ENCODE measurements at places on chromosomes 3 and 15.

- DNase-seq: no peak
These were observed 48.1 kb upstream of the SEMA6D start for GRCh38 chr15:47669221-47669620.

GRCh38 chr15:63971427-63971805 lies 74.9 kb downstream of the DAPK2 start:
- no peak for DNase-seq

DNA sequence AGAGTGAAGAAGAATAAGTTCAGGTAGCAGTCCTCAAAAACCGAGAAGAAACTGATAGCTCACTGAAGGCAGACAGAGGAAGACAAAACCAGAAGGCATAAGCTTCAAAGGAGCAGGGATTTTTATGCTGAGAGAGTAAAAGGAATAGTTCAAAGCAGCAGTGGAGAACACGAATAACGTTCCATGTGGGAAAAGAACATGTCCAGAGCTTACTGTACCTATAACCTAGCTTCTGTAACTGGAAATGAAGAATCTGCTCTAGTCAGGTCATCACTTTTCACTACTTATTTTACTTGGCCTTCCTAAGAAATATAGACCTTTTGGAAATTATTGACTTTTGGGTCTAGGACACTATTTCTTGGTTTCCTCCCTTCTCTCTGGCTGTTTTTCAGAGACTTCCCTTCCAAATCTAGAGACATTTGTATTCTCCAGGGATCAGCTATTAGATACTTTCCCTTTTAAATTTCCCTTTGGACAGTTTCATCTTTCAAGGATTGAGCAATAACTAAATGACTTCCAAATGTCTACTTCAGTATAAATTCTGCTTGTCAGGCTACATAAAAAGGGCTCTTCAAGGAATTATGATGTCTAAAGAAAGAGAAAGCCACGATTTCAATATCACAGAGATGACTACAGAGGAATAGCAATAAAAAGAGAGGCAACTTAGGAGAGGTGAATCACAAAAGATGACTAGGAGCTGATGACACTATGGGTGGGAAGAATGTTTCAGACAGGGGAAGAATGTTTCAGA lies 46.7 kb downstream of the UBE3A start:
- no peak for DNase-seq

DNA sequence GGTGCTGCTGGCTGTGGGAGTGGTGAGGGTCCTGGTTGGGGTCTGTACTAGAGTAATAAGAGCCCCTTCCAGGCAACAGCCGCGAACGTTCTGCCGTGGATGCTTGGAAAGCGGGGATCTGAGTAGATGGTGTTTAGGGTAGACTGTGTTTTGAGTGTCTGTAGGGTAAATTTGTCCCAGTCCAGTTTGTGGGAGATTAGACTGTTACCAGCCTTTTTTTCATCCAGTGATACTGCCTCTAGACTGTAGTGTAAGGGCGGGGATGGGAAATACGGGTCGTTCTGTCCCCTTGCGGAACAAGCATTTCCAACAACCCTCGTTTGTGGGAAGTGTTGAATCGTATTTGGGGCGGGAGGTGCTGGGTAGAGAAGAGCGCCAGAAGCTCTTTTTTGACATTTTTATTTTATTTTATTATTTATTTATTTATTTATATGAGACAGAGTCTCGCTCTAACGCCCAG lies 424 bp downstream of the HAUS2 start:
- peak; percentile 17 for DNase-seq

GRCh38 chr3:32481791-32482631 lies 20.6 kb downstream of the CMTM6 start:
- no peak for DNase-seq

DNA sequence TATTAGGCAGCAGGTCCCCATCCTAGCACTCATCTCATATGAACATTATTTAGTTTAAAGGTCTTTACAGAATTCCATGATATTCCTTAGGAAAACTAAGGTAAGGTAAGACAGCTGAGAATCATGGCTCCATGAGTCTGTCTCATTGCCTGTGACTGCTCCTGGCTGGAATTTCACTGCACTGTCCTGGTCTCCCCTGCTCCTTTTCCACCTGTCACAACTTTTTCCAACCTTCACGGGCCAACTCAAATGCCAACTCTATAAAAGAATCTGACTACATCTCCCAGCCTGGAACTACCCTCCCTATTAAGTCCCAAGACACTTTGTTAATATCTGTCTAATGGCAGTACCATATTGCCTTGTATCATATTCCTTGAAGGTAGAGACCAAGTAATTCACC lies 7.6 kb downstream of the CNBP start:
- DNase-seq: no peak

DNA sequence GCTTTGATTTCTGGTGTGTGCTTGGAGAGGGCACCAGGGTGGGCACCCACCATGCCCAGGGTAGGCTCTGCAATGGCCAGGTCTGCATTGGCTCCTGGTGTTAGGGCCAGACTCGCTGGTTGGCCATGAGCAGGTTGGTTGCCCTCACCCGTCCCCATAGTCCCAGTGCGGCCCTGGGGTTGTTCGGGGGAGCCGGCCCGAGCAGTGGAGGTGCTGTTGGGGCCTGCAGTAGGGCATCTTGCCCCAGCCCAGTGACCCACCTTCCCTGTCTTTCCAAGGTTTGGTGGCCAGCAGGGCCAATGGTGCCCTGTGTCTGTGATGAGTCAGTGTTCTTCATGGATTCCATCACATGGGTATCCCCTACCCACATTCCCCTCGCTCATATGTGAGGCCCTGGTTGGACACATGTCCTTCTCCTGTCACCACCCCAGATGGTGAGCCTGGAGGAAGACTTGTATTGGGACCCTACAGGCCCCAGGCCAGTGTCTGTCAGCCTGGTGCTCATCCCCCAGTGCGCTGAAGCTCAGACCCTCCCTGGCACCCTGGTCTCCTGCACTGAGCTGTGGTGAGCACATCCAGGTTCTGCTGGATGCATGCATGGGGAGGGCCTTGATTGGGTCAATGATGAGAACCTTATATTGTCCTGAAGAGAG lies 190.1 kb downstream of the UBE3A start:
- DNase-seq: no peak

- no peak for DNase-seq
These were observed 272.2 kb upstream of the NR2F2 start for GRCh38 chr15:96058103-96058851.

- DNase-seq: no peak
These were observed 11.3 kb downstream of the NBEAL2 start for GRCh38 chr3:46990573-46991374.
